Umbilical cord (tissue), 2 donors: ENCODE measurements at places on chromosomes 11 and 22. TPM values are rescaled to one million over a fixed set of nuclear protein-coding genes. Genes with fewer than 3 reads are reported as not detected.

OR5M3 gene
- 5.8 TPM for total RNA-seq

MMP1 gene
- total RNA-seq = not detected

KRTAP5-2 gene
- total RNA-seq = not detected

SUSD2 gene
- total RNA-seq = 12.3 TPM

FGF3 gene
- not detected for total RNA-seq

DNA sequence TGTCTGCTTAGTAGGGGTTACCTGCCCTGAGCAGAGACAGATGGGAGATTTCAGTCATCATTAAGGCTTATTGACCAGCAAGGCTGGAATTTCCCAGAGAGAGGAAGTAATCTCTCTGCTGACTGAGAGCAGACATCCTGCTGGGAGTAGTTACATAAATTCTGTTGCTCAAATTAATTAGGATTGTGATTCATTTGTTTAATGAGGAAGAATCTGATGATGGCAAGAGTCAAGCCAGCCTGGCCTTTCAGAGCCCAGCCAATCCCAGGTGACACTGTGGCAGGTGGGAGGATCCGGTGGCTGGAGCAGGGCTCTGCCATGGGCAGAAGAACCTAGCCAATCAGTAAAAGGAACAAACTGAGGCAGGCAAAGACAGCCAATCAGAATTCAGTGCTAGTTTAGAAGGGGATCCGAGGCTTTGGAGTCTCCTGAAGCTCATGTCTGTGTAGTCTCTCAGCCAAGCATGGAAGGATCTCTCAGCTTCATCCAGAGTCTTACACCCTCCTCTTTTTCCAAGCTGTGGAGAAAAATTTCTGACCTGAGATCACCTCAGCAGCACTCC is 61.2 kb upstream of the CHST1 start:
- DNase-seq = no peak

DNA sequence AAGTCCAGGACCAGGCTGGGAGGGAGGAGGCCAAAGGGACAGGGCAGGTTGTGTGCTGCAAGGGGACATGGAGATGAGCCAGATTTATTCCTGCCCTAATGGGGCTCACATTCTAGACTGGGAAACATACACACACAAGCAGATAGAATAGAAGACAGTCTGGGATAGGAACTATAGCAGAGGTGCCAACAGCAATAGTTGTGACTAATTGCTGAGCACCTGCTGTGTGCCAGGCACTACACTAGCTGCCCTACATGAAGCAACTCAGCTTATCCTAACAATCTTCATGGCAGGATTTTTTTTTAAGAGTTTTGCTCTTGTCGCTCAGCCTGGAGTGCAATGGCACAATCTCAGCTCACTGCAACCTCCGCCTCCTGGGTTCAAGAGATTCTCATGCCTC is 11.4 kb downstream of the MOGAT2 start:
- DNase-seq = no peak

GRCh38 chr11:129694966-129695365 is 120.7 kb upstream of the TMEM45B start:
- no peak for DNase-seq

- no peak for DNase-seq
Measured at GRCh38 chr22:37782340-37783168, 25.2 kb upstream of the GCAT start.
